ENCODE measurements at places on chromosomes 3 and 15.

DNA sequence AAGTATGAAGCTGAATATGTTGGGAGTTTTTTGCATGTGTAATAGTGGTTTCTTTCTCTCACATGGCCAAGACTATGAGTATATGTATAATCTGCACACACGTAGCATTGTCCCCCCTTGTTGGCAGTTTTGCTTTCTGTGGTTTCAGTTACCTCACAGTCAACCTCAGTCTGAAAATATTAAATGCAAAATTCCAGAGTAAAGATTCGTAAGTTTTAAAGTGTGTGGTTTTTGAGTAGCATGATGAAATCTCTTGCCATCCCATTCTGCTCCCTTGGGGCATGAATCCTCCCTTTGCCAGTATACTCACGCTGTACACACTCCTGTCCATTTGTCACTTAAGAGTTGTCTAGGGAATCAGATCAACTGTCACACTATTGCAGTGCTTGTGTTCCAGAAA, 742.0 kb upstream of the CCDC54 start:
- H3K27me3 ChIP-seq: no peaks in the 10 kb centered on the region
- no peak overlapping the region for H3K27ac ChIP-seq
- no peak for DNase-seq
- no peaks in the 10 kb centered on the region for H3K36me3 ChIP-seq
- H3K4me1 ChIP-seq: no peaks in the 10 kb centered on the region

- no peaks in the 10 kb centered on the region for H3K36me3 ChIP-seq
- no peak overlapping the region for H3K4me3 ChIP-seq
- H3K27me3 ChIP-seq: no peaks in the 10 kb centered on the region
These were observed 18.3 kb downstream of the MAGEL2 start for GRCh38 chr15:23629234-23629805.

- no peaks in the 10 kb centered on the region for H3K27me3 ChIP-seq
- peaks cover 11% of the 10 kb centered on the region for H3K4me1 ChIP-seq
- no peak overlapping the region for H3K4me3 ChIP-seq
- H3K27ac ChIP-seq: no peak overlapping the region
- no peak for DNase-seq
- H3K36me3 ChIP-seq: no peaks in the 10 kb centered on the region
These were observed 526.5 kb upstream of the PROK2 start for GRCh38 chr3:72311425-72311824.

DNA sequence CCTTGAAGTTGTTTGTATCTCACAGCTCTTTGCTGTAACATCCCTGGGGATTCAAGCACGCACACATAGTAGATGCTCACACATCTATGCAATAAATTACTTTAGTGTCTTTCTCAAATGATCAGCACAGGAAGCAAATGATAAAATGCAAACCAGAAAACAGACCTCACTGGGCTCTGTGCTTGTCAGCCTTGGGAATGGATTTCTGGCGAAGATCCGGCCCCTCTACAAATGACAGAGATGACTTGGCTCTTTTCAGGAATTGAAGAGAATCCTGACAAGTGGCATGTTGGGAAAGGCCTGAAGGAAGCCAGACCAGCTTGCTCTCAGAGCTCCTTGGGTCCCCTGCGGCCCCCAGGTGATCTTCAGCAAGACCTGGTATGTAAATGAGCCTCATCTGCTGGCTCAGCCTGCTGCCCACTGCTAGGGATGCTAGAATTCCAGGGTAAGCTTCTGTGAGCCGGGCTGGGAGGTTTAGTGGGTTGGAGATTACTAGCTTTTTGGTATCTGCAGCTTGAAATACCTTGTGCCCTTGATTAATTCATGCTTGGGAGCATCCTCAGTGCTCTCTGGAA, 54.1 kb downstream of the LPP start:
- H3K27ac ChIP-seq: no peak overlapping the region
- DNase-seq: no peak
- no peaks in the 10 kb centered on the region for H3K4me1 ChIP-seq
- H3K27me3 ChIP-seq: no peaks in the 10 kb centered on the region

- H3K27me3 ChIP-seq: no peaks in the 10 kb centered on the region
- H3K36me3 ChIP-seq: no peaks in the 10 kb centered on the region
These were observed 132.2 kb downstream of the OSBPL10 start for GRCh38 chr3:31848911-31849310.

DNA sequence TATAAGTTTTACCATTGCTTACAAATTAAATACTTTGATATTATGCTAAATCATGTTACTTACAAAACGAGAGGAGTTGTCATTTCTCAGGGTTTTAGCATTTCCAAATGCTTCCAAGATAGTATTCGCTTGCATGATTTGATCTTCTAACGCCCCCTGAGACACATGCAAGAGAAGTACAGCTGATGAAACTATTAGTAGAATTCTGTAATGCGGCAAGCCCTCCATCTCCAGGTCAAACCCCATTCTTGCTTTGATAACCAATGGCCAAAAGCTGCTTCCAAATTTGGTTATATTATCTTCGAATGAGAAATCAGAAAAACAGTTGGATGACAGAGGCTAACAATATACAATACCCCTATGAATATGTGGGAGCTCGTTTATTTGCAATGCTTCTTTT, 14.7 kb downstream of the MYH15 start:
- DNase-seq: no peak
- no peaks in the 10 kb centered on the region for H3K4me1 ChIP-seq
- no peaks in the 10 kb centered on the region for H3K36me3 ChIP-seq
- no peak overlapping the region for H3K4me3 ChIP-seq
- H3K27me3 ChIP-seq: no peaks in the 10 kb centered on the region

GRCh38 chr15:52143873-52144272, 31.3 kb upstream of the BCL2L10 start:
- no peaks in the 10 kb centered on the region for H3K27me3 ChIP-seq
- no peaks in the 10 kb centered on the region for H3K4me1 ChIP-seq
- no peak overlapping the region for H3K27ac ChIP-seq
- no peak for DNase-seq
- H3K36me3 ChIP-seq: peaks cover 30% of the 10 kb centered on the region

DNA sequence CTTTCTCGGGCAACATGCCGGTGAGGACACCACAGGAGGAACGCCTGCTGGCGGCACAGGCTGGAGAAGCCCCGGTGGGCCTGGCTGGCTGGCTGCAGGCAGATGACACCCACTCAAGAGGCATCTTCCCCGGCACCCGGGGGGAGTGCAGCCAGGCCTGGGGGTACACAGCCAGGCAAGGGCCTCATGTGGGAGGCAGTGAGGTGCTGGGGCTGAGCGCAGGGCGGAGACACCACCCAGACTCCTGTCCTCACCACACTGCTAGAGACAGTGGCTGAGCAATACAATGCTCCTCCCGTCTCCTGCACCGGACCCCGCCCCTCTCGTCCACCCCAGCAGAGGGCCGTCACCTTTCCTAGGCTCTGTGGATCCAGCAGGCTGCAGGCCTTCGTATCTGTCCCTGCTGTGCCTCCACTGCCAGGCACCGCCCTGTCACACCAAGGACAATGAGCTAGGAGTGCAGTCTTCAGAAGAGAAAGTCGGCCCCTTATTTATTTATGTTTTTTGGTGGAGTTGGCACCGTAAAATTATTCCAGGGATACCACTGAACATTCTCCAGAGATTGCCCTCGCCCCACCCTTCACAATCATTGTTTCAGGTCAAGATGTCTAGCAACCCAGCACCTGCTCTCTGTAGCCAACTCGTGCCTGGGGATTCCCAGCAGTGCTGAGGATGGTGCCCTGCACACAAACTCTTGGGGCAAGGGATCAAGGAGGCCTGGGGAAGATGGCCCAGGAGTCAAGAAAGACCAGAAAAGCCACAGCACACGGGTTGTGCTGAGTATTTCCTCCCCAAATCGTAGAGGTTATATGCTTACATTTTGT, 129.1 kb downstream of the ATP10A start:
- H3K27ac ChIP-seq: no peak overlapping the region
- no peaks in the 10 kb centered on the region for H3K27me3 ChIP-seq
- no peak overlapping the region for H3K4me3 ChIP-seq
- H3K36me3 ChIP-seq: no peaks in the 10 kb centered on the region

DNA sequence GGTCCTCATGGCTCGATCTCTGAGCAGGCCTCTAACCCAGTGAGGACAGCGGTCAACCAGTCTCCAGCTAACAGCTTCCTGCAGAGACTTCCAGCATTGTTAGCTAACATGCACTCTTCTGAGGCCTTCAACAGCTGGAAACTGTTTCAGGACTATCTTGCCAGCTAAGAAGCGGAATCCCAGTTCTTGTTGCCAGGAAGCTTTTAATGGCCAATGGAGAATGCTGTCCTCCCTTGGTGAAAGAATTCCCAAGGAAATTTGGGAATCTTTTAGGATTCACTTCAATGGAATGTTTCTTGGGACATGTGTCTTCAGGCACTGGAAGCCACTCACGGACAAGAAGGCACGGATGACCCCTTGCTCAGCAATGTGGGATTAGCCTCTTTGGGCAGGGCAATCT, 91.7 kb downstream of the CEMIP start:
- H3K4me3 ChIP-seq: no peak overlapping the region
- no peaks in the 10 kb centered on the region for H3K36me3 ChIP-seq
- no peak overlapping the region for H3K27ac ChIP-seq
- H3K4me1 ChIP-seq: no peaks in the 10 kb centered on the region
- DNase-seq: no peak
- H3K27me3 ChIP-seq: no peaks in the 10 kb centered on the region

GRCh38 chr3:67733269-67733950, 79.0 kb upstream of the SUCLG2 start:
- H3K36me3 ChIP-seq: no peaks in the 10 kb centered on the region
- DNase-seq: no peak
- H3K27ac ChIP-seq: no peak overlapping the region

GRCh38 chr3:9913601-9914000, 3.3 kb upstream of the IL17RC start:
- no peak for DNase-seq
- no peaks in the 10 kb centered on the region for H3K27me3 ChIP-seq
- H3K36me3 ChIP-seq: no peaks in the 10 kb centered on the region
- H3K4me1 ChIP-seq: peaks cover 9% of the 10 kb centered on the region

DNA sequence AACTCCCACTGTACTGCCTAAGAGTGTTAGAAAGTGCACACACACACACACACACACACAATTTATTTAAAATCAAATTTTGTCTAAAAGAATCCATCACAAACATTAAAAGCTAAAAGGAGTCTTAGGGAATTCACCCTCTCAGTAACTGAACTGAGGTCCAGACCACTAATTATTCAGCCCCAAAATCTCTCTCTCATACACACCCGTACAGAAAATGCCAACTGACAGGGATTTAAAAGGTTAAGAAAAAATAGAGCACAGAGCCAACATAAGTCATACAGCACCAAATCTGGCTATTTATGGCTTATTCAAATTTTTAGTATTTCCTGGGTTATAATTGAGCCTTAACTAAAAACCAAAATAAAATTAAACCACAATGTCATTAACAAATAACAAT, 20.7 kb downstream of the GBE1 start:
- no peak overlapping the region for H3K4me3 ChIP-seq
- H3K27me3 ChIP-seq: no peaks in the 10 kb centered on the region
- H3K27ac ChIP-seq: no peak overlapping the region

GRCh38 chr15:81485806-81486205, 111.8 kb upstream of the TMC3 start:
- H3K36me3 ChIP-seq: no peaks in the 10 kb centered on the region
- DNase-seq: no peak
- H3K4me1 ChIP-seq: no peaks in the 10 kb centered on the region

DNA sequence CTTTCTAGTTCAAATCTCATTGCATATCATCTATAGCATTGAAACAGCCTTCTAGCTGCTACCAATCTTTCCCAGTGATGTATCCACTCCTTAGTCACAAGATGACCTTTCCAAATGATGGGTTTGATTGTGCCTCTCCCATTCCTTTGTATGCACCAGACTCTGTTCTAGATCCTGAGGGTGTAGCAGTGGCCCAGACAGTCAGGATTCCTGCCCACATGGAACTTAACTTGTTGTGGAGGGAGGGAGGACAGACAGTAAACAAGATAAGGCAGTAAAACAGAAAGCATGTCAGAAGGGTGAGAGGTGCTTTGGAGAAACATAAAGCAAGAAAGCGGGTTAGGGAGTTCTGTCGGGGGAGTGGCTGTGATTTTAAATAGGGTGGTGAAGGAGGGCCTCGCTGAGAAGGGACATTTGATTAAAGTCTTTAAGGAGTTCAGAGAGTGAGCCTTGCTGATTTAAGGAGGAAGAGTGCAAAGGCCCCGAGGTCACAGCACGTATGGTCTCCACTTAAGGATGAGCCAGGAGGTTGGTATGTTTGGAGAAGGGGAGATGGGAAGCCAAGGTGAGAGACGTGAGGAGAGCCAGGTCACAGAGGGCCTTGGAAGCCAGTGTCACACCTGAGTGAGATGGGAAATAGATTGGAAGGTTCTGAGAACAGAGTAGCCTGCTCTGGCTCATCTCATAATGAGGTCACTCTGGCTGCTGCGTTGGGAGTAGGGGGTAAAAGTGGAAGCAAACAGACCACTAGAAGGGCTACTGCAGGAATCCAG, 38.3 kb downstream of the FAM43A start:
- no peak overlapping the region for H3K4me3 ChIP-seq
- no peaks in the 10 kb centered on the region for H3K36me3 ChIP-seq
- no peak for DNase-seq
- no peak overlapping the region for H3K27ac ChIP-seq
- H3K4me1 ChIP-seq: no peaks in the 10 kb centered on the region
- no peaks in the 10 kb centered on the region for H3K27me3 ChIP-seq

GRCh38 chr3:72271923-72272322, 487.0 kb upstream of the PROK2 start:
- H3K4me1 ChIP-seq: peaks cover 40% of the 10 kb centered on the region
- H3K27ac ChIP-seq: no peak overlapping the region
- H3K36me3 ChIP-seq: no peaks in the 10 kb centered on the region

DNA sequence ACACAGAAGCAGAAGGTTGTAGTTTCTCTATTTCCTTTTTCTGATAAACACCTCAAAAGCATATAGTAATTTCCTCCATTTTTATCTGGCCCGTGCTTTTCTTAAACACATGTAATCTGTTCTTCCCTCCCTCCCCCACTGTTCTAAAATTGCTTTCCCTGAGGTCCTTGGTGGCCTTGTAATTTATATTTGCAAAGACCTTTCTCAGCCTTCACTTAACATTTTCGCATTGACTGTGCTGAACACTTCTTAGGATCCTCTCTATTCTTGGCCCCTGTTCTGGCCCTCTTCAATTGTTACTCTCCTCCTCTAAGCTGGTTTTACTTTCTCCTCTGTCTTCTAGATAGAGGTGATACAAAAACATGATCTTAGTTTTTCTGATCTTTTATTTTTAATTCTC, 28.3 kb downstream of the GAP43 start:
- no peak overlapping the region for H3K4me3 ChIP-seq
- H3K4me1 ChIP-seq: peaks cover under 1% of the 10 kb centered on the region
- no peak for DNase-seq
- H3K36me3 ChIP-seq: no peaks in the 10 kb centered on the region

DNA sequence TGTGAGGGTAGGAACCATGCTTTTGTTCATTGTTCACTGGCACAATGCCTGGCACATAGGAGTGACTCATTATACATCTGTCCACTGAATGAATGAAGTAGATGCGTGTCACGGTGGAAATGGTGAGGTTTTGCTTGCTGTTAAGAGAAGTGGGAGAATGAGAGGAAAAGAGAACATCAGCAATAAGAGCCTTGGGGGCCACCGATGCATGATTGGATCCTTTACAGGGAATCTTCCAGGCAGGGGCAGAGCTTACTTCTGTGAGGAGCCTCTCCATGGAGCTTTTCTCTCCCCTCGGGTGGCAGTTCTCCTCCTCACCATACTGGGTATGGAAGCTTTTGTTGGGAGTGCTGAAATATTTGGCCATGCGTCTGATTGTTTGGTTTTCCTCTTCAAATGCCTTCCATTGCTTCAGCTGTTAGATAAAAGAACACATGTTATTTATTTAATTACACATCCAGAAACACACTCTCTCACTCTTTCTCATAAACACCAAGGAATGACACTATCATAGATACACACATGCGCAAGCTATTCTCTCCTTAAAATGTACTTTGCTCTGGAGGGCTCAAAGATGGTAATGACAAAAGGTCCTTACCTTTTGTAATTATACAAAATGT, 78.9 kb upstream of the GSK3B start:
- H3K27me3 ChIP-seq: no peaks in the 10 kb centered on the region
- DNase-seq: no peak
- H3K4me1 ChIP-seq: no peaks in the 10 kb centered on the region
- H3K4me3 ChIP-seq: no peak overlapping the region
- no peaks in the 10 kb centered on the region for H3K36me3 ChIP-seq
